CD4-positive, alpha-beta T cell treated with Interleukin-15 for 4 hours (primary cell): ENCODE measurements at places on chromosomes 6 and 20.

- DNase-seq: no peak
Measured at GRCh38 chr20:46491354-46491753, 22.0 kb downstream of the ZNF334 start.

- DNase-seq: no peak
Measured at GRCh38 chr6:10140136-10140535, 274.7 kb downstream of the TFAP2A start.

- DNase-seq: no peak
Measured at GRCh38 chr6:125421836-125422235, 120.1 kb upstream of the HDDC2 start.

- no peak for DNase-seq
Measured at GRCh38 chr6:70629929-70630328, 37.8 kb upstream of the SMAP1 start.

DNA sequence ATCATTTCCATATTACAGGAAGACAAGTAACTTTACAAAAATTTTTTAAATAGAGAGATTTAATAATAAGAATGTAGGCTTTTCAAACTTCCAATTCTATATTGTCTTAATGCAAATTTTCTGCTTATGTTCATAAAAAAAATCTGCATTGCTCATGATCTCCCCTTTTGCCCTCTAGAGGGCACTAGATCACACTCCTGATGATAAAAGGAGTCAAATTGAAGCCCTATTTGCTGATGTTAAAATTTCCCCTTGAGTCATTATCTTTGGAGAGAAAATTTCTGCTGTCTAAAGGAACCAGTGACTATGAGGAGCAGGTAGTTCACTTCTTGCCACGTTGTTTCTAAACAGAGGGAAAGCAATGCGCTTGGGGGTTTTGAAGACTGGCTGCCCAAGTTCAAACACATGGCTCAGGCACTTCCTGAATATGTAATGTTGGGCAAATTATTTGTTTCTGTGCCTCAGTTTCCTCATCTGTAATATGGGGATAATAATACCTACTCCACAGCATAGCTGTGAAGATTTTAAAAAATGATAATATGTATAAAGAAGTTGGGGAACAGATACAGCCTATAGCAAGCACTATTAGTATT is 874.2 kb downstream of the TFAP2A start:
- DNase-seq: peak; percentile 13

- no peak for DNase-seq
Measured at GRCh38 chr20:14431568-14431967, 94.2 kb upstream of the FLRT3 start.

- peak; percentile 34 for DNase-seq
Measured at GRCh38 chr6:4010689-4011090, 68.2 kb downstream of the FAM217A start.

DNA sequence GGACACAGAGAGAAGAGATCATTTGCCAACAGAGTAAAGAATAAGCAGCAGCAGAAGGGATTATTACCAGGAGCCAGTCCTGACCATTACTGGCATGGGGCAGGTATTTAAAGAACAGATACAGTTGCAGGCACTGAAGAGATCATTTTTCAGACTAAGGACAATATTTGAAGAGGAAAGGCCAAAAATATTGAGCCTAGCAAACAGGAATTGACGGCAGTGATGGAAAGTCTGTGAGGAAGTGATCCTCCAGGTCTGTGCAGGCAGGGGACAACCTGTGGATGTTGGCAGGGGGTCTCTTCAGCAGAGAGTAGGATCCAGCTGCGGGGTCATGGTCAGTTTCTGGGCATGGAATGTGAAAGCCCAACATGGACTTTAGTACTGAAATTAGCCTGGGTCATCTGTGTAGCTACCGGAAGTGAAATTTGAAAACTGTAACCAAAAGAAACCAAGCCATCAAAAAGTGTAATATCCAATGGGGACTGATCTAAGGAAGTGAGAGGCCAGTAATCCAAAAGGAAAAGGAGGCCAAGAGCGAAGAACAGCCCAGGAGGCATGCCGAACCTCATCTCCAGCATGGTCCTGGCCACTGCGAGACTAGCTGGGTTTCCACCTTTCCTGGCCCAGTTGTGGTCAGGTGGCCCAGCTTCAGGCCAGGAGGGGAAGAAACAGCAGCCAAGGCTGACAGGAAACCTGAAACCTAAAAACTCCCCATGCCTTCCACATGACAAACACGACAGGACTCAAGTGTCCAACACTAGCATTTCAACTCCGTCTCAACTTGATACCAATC is 115.1 kb upstream of the TNFAIP3 start:
- DNase-seq: no peak

DNA sequence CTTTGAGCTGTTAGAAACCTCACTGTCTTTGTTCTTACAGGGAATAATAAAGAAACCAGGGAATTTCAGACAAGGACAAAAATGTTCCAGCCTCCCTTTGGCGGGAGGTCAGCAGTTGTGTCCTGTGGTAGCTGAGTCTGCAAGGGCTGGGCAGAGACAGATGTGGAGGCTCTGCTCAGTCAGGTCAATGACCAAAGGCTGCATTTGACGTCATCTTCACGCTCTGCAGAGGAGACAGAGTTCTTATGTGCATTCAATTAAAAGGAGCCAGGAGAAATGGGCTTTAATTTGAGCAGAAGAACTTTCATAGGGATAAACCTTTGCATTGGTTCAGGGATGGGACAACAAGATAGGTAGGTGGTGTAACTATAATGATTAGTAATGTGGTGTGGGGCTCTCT is 45.1 kb upstream of the FOXA2 start:
- no peak for DNase-seq

- DNase-seq: no peak
Measured at GRCh38 chr6:1228754-1229191, 83.1 kb upstream of the FOXQ1 start.

DNA sequence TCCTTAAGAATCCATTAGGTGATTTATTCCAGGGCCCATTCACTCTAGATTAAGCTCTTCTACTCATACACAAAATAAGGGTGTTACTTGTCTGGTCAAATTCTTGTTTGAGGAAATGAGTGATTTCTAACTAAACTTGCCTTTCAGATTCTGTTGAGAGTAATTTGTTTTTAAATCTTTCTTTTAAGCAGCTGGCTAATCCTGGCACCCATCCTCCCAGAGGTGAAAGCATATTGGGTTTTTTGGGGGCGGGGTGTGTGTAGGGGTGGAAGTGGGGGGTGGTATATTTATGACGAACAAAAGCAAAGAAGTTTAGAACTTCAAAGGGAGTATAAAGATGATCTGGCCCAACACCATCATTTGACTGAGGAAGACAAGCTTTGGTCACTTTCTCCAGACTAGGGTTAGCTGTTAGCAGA is 94.7 kb downstream of the RTN4IP1 start:
- peak; percentile 46 for DNase-seq

GRCh38 chr6:72826744-72827438 is 205.0 kb downstream of the KCNQ5 start:
- DNase-seq: no peak

- DNase-seq: no peak
Measured at GRCh38 chr20:8129211-8129976, 2.7 kb upstream of the PLCB1 start.

GRCh38 chr6:41546475-41546865 is 289 bp downstream of the FOXP4 start:
- no peak for DNase-seq

GRCh38 chr6:42784717-42785498 is 3.1 kb downstream of the BICRAL start:
- DNase-seq: no peak

DNA sequence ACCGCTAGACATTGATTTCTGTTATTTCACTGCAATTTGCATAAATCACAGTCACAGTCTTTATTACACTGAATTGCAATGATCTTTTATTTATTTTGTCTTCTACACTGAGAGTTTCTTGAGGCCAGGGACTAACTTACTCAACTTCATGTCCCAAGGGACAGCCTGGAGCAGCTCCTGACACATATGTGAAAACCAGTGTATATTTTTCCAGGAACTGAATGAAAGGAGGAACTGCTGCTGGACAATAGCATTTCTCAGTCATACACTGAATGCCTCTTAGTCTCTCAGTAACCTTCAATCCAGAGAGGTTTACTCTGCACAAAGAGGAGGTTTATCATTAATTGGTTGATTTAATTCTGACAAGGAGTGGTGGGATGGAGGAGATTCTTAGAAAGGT is 5.9 kb downstream of the F13A1 start:
- DNase-seq: no peak

- no peak for DNase-seq
Measured at GRCh38 chr20:50982363-50982762, 23.7 kb downstream of the MOCS3 start.

DNA sequence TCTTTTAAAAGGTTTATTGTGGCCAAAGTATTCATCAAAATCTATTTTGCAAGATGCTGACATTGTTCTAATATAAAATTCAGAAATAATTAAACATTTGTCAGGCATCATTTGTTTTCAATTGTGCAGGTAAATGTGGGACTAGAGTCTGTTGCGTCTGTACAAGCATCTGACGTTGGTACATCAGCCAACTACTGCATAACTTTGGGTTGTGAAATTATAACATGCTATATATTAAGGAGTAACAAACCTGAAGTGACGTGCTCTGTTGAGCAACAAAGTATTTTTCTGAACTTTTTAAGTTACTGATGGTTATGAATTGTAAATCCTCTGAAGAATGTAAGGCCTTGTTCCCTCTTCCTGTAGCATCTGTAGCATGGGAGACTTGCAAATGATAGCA is 66.0 kb downstream of the RNF182 start:
- DNase-seq: no peak

- DNase-seq: no peak
Measured at GRCh38 chr6:21587179-21587960, 6.2 kb upstream of the SOX4 start.

DNA sequence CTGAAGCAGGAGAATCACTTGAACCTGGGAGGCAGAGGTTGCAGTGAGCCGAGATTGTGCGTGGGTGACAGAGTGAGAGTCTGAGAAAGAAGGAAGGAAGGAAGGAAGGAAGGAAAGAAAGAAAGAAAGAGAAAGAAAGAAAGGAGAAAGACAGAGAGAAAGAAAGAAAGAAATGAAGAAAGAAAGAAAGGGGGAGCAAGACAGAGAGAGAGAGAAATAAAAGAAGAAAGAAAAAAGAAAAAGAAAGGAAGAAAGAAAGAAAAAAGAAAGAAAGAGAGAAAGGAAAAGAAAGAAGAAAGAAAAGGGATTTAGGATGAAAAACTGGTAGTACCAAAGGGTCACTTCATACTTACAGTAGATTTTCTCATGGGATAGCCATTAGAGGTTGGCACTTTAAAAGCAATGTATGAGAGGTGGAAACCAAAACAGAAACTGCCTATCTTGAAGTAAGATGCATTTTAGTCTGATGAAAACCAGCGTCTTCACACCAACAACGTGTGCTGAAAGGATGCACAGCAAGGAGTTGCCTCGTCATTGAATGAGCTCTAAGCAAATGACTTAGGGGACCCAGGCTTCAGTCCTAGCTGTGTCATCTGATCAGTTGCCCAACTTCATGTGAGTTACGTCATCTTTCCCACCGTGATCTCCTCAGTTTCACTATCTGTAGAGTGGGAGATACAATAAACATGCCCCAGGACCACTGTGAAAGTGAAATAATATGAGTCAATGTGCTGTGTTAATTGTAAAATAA is 133.9 kb upstream of the NEDD9 start:
- peak; percentile 73 for DNase-seq

DNA sequence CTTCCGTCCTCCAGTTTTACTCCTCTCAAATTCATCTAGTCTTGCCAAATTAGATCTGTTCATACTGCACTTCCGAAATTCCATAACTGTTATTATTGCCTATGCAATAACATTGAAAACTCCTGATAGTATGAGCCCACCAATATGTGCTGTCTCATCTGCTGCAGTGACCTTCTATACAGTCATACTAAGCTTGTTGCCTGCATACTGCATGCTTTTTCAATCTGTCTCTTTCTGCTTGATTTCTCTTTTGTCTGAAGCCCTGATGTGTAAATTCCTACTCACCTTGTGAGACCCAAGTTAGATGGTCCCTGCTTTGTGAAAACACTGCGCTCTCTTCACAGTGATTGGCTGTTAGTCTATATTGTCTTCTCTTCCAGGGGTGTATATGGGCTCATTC is 1.1 kb downstream of the TBP start:
- DNase-seq: no peak

GRCh38 chr20:8036771-8037170 is 17.2 kb upstream of the TMX4 start:
- DNase-seq: no peak

- DNase-seq: no peak
Measured at GRCh38 chr6:3869284-3869631, 20.1 kb downstream of the FAM50B start.

DNA sequence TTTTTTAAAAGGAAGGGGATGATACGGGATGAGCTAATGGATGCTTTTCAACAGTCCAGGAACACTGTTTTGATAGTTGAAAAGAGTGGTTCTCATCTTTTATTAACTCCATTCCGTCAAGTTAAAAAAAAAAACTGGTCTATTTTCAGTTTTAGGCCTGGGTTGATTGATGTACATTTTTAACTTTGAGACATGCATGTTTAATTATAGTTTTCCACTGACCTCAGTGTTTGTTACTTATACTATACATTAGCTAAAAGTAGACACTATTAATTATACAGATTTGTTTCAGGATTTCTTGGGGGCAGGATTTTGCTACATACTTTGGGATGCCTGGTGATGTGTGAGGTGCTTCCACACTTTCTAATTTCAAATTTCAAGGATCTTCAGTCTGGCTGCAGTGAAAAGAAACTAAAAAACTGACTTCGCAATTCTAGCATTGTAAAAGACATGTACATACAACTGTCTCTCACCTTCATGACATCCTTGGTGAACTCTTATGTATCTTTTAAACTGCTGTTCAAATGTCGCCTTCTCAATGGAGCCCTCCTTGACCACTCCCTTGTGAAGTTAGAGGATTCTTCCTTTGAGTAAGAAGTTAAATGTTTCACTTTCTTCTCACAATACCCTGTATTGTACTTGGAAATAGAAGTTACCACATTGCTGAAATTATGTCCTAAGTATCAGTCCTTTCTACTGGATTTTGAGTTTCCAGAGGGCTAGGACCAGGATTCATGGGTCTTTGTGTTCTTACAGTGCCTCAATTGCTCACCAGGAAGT is 101.7 kb downstream of the TSHZ2 start:
- DNase-seq: no peak
